Suprapubic skin (tissue), 4 donors: ENCODE measurements at places on chromosomes 7 and 10. TPM values are rescaled to one million over a fixed set of nuclear protein-coding genes. Genes with fewer than 3 reads are reported as not detected.

The ITPRID1 gene
- 4.6 TPM for total RNA-seq

DNA sequence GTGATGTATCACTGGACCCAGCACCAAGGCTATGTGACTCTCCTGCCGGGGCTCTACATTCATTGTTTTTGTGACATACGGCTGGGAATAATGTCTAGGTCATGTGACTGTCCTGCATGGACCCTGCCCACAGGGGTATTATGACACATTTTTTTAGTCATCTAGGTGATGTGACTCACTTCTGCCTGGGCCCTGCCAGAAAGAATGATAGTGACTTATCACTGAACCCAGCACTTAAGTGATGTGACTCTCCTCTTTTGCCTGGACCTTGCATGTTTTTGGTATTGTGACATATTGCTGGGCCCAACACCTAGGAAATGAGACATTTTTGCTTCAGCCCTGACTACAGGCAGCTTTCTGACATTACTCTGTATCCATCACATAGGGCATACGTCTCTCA lies 51.1 kb upstream of the ZNF107 start:
- no peak for DNase-seq

DNA sequence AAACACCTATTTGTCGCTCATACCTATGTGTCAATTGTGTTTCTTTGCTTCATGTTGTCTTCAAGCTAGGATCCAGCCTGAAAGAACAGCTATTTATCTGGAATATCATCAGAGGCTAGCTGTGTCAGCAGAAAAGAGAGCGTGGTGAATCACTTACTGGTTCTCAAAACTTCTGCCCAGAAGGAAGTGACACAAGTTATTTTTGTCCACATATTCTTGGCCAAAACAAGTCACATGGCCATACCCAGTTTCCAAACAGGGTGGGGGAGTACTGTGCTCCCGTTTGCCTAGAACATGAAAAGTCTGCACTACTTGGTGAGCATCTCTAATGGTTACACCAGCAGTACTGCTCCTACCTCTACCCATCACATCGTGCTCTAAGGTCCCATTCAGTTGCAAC lies 160.9 kb upstream of the CSTF2T start:
- DNase-seq = no peak

DNA sequence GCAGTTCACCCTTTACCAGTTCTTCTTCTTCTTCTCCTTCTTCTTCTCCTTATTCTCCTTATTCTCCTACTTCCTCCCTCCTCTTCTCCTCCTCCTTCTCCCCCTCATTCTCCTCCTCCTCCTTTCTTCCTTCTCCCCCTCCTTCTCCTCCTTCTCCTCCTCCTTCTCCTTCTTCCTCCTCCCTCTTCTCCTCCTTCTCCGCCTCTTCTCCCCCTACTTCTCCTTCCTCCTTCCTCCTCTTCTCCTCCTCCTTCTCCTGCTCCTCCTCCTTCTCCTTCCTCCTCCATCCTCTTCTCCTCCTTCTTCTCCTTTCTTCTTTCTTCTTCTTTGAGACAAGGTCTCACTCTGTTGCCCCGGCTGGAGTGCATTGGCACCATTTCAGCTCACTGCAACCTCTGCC lies 58.0 kb upstream of the LRGUK start:
- DNase-seq = no peak

GRCh38 chr7:106384373-106384772 lies 99.6 kb upstream of the NAMPT start:
- DNase-seq = no peak

DNA sequence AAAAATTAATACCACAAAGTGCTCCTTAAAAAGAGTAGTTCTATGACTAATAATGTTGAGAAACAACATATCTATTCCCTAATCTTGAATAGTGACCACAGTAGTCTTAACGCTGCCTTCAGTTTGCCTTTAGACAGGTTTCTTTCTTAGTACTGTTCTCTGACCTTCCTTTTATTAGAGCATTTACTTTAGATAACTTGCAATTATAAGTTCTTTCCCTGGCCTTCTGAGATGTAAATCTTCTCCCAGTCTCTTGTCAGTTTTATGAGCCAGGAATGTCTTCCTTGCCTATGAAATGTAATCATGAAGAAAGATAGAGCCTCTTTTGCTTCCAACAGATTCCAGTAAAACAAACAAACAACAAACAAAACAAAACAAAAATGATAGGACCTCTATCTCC lies 1119.8 kb upstream of the LRRTM3 start:
- no peak for DNase-seq
